Activated naive CD4-positive, alpha-beta T cell (primary cell): ENCODE measurements at places on chromosomes 16 and 17.

GRCh38 chr17:17846645-17847044 is 9.9 kb upstream of the SREBF1 start:
- DNase-seq = no peak

- DNase-seq = no peak
Observed at GRCh38 chr16:7382521-7382920, 49.9 kb downstream of the RBFOX1 start.

GRCh38 chr17:80364091-80364691 is 50.8 kb upstream of the ENDOV start:
- no peak for DNase-seq

GRCh38 chr17:927611-928461 is 51.7 kb downstream of the NXN start:
- DNase-seq = no peak

- peak; percentile 24 for DNase-seq
Observed at GRCh38 chr16:1538804-1539520, 5.5 kb downstream of the TMEM204 start.

- no peak for DNase-seq
Observed at GRCh38 chr16:14501331-14502255, 128.5 kb downstream of the PARN start.
